ENCODE measurements at places on chromosomes 3 and 15. TPM values are rescaled to one million over a fixed set of nuclear protein-coding genes. Genes with fewer than 3 reads are reported as not detected.

DNA sequence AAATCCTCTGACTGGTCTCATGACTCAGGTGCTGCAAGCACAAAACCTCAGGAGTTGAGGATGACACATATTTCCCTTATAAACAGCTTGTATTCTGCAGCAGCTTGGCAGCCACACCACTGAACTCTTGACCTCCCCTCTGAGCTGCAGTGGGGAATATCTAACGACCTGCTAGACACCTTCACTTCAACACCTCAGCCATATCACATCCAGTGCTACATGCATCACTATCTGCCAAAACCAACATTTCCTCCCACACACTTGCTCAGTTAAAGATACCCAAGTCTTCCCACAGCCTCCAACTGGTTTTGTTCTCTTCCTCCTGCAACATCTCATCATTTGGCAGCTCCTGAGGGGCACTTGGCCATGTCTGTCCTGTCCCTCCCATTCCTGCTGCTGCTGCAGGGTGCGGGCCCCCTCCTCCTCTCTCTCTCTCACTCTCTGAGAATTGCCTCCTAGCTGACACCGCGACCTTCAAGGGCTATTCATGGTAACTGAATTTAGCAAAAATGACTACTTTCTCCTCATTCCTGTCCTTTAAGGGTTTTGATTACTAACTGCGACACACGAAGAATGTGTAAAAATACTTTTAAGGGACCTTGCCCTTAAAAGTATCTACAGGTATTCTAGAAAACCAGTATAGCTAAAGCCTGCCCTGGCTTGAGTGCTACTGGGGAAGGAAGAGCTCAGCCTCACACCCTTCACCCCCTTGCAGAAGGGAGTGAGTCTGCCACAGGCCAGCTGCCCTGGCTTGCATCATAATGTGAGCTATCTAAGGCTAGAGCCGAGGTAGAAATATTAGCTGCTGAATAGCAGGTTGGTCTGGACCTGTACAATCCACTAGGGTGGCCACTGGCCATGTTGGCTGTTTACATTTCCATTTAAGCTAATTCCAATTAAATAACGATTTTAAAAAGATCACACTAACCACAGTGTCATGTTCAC, 5.0 kb upstream of the CCR9 start:
- no peak for DNase-seq

GRCh38 chr3:157559401-157559800, 56.2 kb upstream of the VEPH1 start:
- DNase-seq = no peak

GRCh38 chr3:56783644-56784447, 17.9 kb downstream of the ARHGEF3 start:
- DNase-seq = no peak

Gene ITPR1
- total RNA-seq = 174 TPM

Gene NKTR
- total RNA-seq = 175 TPM

Gene WHAMM
- total RNA-seq = 11.0 TPM
